Lower lobe of right lung (tissue), 2 donors: ENCODE measurements at places on chromosomes 1 and 21. TPM values are rescaled to one million over a fixed set of nuclear protein-coding genes. Genes with fewer than 3 reads are reported as not detected.

DNA sequence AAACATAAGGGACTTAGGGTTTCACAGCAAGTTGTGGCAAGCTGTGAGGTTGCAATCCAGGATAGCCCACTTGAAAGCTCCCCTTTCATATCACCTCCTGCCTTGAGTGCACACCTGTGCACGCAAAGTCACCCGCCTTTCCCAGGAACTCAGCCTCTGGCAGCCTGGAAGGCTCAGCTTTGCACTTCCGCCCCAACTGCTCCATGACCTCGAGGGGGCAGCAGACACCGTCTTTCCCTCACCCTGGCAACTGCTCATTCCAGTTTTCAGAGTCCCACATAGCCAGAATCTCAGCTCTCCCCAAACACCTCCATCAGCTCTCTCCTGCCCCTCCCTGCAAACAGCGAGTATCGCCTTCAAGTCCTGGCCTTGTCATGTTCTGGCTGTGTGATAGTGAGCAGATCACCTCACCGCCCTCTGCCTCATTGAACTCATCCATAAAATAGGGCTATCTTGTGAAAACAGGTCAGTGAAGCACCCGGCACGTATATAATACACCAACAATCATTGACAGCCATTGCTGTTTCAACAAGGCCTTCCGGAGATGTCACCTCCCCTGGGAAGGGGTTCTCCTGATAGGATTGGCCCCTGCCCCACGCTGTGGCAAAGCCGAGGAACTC lies 32.2 kb upstream of the EPB41 start:
- DNase-seq = peak; percentile 87

DNA sequence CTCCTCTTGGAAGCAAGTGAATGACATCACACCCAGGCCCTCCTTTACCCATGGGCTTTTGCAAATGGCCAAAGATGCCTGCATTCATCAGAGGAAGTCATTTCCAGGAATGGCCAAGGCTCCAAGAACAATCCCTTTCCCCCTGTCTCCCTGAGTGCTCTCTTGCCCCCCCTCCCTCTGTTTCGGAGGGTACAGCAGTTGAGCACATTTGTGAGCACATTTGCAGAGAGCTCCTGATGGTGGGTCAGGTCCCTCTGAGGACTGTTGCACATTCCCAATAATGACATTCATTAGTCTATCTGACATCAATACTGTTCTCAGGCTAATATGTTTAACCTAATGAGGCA lies 113.4 kb downstream of the MATN1 start:
- no peak for DNase-seq

DNA sequence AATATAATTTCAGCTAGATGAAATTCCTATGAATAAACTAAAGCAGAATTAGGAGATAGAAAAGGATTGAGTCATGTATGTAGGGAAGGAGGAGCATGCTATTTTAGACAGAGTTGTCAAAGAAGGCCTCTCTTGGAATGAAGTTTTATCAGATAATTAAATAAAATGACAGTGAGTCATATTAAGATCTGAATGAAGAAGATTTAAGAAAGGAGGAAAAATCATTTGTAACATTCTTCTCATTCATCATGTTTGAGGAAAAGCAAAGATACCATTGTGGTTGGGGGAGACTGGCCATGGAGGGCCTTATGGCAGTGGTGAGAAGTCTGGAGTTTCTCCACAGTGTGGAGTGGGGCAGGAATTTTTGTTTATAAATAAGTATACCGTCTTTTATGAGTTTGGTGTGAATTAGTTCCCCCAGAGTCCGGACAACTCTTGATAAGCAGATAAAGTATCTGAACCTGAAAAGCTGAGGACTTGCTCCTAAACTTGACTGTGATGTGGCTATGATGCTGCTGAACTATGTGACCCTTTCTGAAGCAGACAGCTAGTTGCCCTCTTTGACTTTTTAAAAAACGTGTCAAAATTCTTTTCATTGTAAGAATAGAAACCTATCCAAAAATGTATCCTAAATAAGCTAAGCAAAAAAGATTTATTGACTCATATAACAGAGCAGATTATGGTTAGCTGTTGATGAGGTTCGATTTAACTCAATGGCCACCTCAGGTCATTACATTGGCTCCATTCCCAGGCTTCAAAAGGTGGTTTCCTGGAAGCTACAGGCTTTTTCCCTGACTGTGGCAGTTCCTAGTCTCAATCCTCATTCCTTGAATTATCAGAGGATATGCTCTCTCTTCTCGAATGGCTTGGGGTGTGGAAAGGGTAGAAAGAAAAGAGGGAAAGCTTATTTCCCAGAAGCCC lies 90.8 kb downstream of the LHX9 start:
- DNase-seq = no peak

DNA sequence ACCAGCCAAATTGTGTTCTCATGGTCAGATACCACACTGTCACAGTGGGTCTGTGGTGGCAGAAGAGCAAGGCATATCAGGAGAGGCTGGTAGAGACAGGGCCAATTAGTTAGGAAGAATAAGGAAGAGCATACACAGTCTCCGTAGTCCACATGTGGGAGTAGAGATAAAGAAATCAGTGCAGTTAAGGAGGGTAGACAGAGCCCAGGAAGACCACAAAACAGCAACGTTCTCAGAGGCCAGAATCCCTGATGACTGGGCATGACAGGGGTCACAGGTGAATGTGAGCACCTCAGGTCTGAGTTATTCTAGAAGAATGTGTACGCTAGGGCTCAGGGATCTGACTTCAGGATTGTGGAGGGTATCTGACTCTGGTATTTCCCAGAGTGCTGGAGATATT lies 31.7 kb downstream of the CD48 start:
- no peak for DNase-seq

DNA sequence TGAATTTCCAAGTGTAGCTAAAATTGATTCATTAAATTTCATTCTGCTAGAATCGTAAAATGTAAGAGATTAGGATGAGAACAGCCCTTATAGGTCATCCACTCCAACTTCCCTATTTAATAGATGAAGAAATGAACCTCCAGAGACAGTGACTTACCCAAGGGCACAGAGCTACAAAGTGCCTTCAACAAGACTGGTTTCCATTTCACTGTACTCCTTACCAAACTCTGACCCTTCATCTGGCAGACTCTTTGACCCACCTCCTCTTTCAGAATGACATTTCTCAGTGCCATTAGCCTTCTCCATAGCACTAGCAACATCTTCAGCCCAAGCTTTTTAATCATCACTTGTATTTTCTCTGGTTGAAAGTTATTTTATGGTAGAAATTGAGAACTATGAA lies 161.3 kb downstream of the NEK7 start:
- no peak for DNase-seq

- peak; percentile 84 for DNase-seq
Observed at GRCh38 chr1:2229037-2229864, 1.1 kb downstream of the SKI start.

DNA sequence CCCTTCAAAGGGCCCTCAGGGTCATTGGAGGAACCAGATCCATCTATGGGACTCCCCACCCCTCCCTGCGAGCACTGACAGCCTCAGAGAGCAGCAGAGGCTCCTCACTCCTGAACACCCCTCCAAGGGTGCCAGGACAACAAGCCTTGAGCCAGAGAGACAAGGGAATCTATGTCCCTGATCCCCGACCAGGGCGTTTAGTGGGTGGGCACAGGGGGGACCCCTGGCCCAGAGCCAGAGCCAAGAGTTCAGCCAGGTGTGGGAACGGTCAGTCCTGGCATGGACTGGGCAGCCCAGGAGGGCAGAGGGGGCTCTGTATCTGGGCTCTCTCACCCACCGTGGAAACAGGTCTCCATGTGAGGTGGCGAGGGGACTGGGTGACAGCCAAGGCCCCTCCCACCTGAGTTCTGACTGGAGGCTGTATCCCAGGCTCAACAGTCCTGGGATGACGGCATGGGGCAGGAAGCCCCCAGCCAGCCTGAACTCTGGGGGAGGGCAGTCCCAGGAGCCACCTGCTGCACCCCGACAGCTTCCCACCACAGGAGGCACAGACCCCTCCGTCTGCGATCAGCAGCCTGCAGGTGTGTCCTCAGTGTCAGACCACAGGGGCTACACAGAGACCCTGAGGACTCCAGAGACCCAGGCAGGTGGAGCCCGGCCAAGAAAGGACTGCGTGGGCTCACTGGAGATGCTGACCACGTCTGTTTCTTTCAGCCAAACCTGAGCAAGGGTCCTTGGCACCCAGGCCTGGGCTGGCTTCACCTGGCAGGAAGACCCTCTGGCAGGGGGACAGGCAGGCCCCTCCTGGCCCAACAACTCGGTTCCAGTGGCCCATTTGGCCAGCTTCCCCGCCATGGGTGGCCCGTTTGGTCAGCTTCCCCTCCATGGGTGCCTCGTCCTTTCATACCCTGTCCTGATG lies 11.2 kb upstream of the SRARP start:
- DNase-seq = no peak

DNA sequence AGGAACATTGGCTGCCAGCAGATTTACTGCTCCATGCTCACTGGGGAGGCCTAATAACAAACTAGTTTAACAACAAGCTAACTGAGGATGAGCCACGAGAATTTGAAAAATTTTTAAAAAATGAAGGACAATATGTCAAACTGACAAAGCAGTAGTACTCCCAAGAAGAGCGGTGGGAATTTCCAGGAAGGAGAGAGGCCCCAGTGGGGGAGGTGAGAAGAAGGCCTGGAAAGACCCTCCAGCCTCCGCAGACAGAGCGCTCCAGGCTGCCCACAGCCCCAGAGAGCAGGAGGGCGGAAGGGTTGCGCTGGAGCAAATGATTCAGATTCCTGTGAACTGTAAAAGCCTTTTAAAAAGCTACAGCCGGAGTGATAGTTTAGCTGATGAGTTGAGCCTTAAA lies 78.5 kb downstream of the SIPA1L2 start:
- DNase-seq = no peak

GRCh38 chr1:108009603-108010195 lies 44.7 kb upstream of the VAV3 start:
- no peak for DNase-seq

DNA sequence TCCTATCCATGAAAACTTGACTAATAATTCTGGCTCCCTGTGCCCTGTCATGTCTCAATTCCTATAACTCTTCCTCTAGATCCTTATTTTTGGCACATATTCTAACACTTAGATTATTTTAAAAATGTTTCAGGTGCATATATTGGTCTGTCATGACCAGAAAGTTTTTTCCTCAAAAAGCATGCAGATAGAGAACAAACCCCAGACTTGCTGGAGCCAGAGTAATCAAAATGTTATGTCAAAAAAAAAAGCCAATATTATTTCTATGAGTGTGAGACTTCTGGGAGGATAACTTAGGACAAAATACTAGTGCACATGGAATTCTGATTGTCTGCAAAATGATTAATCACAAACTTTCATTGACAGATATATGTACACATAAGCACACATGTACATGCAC lies 135.1 kb upstream of the MROH9 start:
- DNase-seq = no peak

DNA sequence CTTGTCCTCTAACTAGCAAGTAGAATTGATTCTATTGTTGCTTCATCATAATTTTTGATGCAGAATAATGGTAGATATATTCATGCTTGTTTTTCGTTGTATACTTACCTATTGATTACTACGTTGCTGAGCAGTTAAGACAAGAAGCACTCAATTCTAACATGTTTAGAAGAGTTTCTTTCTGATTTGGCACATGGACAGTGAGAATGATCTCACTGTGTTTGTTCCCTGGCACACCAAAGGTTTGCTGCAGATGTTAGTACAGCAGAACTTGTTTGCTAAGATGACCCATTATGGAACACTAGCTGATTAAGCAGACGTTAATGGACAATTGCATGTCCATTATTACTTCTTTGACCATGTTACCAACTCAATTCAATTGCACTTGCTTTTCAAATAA lies 184.7 kb upstream of the SGIP1 start:
- DNase-seq = no peak

The KCNH1 gene
- total RNA-seq = not detected

The GRHL3 gene
- 0.80 TPM for total RNA-seq

The RBM8A gene
- total RNA-seq = 109 TPM

The SIPA1L2 gene
- total RNA-seq = 45.5 TPM

The FOXD2 gene
- 0.44 TPM for total RNA-seq

The LRRC71 gene
- 5.3 TPM for total RNA-seq
